T-helper 22 cell (primary cell): ENCODE measurements at places on chromosomes 16 and 17.

DNA sequence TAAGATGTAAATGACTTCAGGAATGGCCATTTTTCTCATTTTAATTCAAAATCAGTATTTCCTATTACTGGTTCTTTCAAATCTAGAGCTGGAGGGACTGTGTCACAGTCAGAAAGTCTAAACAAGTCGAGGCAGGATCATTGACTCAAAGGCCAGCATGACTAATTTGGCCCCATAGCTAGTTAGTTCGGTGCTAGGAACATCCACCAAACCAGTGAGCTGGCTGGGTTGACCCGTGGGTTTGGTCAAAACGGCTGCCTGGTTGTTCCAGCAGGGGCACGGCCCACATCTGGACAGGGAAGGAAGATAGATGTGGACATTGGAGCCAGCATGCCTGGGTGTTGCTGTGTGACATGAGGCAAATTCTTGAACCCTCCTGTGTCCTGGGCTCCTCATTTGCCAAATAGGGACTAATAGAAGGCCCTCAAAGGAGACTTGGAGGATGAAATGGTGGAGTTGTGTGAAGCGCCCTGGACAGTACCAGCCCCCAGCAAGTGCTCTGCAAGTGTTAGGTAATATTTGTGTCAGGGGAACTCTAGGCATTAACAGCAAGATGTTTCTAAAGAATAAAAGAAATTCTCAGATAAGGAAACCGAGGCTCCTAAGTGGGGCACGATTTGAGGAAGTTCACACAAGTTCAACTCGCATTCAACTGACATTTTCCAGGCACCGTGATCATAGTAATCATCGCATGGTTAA, 46.2 kb downstream of the MEOX1 start:
- no peak for DNase-seq

GRCh38 chr17:8375738-8376259, 705 bp downstream of the KRABD2 start:
- DNase-seq = no peak

DNA sequence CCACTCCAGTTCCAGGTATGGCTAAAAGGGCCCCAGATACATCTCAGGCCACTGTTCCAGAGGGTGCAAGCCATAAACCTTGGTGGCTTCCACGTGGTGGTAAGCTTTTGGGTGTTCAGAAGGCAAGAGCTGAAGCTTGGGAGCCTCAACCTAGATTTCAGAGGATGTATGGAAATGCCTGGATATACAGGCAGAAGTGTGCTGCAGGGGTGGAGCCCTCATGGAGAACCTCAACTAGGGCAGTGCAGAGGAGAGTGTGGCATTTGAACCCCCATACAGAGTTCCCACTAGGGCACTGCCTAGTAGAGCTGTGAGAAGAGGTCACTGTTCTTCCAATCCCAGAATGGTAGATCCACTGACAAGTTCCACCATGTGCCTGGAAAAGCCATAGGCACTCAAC, 267.3 kb downstream of the SLC39A11 start:
- DNase-seq = no peak

DNA sequence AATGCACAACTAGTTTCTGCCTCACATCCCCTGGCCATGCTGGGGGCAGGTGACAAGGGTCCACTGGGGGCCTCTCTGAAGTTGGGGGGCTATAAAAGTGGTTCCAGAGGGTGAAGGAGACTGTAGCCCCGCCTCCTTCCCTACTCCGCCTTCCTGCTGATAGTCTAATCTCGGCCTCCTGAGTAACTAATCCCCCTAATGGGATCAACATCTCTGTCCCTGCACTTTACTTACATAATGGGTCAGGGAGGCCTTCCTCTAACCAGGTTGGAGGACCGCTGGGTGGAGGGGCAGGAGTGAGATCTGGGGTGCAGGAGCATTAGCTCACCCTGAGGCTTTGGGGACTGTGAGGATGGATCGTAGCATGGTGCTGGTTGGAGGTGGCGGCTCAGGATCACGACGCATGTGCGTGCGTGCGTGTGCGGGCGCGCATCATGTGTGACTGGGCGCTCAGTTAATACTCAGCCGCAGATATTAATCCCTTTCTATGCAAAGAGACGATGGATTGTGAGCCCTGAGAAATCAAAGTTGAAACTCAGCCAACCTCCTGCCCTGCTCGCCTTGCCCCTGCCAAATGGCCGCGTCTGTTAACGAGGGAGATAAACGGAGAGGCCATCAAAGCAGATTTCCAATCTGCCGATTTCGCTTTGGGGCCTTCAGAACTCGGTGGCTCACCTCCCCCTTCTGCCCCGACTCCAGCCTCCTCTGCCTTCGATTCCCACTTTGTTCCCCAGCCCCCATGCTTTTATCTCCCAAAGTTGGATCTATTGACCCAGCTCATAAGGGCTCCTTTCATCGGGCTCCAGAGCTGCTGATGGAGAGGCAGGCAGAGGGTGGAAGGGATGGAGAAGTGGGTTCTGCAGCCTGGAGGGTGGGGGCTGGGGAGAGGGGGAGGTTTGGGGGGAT, 107.3 kb downstream of the SDK2 start:
- no peak for DNase-seq

DNA sequence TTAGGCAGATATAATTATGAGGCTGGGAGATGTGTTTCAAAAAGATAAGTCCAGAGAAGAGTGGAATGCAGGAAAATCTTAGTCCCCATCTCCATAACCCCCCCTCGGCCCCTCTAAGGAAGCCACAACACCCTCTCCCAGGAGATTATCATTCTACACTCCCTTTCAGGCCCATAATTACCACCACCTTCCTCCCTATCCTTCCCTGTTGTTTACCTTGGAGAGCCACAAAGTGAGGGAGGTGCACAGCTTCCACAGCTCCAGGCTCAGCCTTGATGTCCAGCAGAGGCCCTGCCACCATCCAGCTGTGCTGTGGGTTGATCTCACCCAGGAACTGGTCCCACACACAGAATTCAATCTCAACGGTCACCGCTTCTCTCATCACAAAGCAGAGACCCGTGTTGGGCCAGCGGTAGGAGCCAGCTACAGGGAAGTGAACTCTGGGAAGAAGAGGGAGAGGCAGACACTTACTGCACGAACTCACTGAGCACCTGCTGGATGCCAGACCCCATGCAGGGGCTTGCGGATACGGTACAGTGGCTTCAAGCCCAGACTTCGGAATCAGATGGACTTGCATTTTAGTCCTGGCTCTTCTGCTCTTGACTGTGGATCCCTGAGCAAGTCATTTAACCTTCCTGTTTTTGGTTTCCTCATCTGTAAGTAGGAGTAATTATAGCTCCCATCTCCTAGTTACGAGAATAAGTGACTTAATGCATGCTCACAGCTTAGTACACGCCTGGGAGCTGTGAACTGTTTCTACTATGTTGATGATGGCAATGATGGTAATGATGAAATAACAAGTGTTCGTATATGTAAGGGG, 44.1 kb downstream of the MIS12 start:
- no peak for DNase-seq

DNA sequence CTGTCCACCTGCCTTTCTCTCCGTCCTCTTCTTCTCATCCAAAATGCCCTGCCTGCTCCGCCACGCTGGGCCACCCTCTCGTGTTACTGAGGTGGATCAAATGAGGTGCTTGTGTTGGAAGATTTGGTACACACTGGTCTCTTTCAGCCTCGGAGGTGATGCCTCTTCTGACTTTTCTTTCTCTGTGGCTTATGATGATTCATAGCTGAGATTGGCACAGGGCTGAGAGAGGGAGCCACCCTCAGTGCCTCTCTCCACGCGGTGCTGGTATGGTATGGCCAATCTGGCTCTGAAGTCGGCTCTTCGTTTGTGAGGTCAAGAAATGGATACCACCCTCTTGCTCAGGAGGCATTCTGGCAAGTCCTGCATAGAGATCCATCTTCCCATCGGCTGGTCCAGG, 82.4 kb downstream of the PLCG2 start:
- DNase-seq = no peak

DNA sequence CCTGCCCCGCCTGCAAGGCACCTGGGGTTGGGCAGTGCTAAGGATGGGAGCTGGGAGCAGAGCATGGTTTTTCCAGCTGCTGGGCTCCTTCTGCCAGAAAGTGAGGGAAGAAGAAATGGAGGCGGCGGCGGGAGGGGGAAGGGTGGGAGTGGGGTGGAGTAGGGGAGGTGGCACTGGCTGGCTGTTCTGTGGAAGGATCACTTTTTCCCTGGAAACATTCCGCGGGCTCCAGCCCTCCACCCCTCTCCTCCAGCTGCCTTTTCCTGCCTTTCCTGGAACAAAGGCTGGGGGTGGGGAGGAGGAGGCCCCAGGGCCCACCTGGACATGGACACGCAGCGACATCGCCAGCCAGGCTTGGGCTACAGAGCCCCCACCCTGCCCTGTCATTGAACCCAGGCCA, 41.1 kb downstream of the CFAP20 start:
- no peak for DNase-seq

DNA sequence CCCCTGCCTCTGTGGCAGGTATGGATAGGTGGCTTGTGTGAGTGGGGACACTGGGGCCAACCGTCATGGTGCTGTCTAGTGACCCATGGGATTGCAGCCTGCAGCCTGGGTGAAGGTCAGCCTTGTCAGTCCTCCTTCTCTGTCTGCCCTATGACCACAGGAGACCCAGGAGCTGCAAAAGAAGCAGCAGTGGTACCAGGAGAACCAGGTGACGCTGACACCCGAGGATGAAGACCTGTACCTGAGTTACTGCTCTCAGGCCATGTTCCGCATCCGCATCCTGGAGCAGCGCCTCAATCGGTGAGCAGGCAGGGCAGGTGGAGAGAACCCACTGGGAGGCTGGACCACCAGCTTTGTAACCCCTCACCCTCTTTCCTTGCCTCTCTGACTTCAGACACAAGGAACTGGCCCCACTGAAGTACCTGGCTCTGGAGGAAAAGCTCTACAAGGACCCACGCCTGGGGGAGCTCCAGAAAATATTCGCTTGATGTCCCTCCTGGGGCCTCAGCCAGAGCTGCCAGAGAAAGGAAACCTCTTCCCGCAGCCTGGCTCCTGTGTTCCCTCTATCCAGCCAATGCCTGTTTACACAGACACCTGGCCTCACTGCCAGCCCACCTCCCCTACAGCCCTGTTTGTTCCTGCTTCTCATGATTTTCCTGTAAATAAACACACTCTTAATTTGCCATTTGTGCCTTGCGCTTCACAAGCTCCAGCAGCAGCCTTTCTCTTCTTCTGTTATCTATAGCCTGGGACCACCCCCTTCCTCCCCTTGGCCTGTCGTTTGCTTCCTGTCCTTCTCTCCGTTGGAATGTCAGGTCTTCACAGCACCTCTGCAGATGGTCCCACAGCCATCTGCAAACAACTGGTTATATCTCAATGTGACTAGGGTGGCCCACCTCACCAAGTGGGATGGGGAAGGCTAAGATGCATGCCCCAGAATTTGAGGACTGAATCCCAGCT, 4.5 kb upstream of the KATNB1 start:
- DNase-seq = no peak

GRCh38 chr16:73192232-73192894, 144.4 kb upstream of the ZFHX3 start:
- no peak for DNase-seq

GRCh38 chr16:17466876-17467275, 3.9 kb downstream of the XYLT1 start:
- DNase-seq = no peak

- DNase-seq = peak; percentile 77
Measured at GRCh38 chr17:78748730-78749317, 33.2 kb downstream of the CYTH1 start.
